ENCODE measurements at places on chromosomes 1 and 21. TPM values are rescaled to one million over a fixed set of nuclear protein-coding genes. Genes with fewer than 3 reads are reported as not detected.

SLC26A9 gene
- 0.16 TPM for total RNA-seq

SPRR3 gene
- not detected for total RNA-seq

DNA sequence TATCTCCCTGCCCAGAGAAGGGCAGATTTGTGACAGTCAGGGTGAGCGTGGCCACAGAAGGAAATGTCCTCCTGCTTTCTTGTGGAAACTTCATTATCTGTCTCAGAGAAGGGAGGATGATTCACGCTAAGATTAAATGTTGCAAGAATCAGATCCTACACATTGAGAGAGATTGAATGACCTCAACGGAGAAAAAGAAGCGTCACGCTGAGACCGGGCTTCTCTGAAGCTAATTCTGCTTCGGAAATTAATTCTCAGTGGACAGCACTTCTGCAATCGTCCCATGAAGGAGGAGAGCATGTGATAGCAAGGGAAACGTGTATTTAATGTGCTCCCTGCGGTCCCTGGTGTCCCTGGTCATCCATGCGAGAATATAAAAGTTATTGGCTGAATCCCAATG is 19.8 kb upstream of the C1orf21 start:
- no peak for DNase-seq

- no peak for DNase-seq
These were observed 228.8 kb upstream of the ADGRL2 start for GRCh38 chr1:81571946-81572345.
